Neural cell (in vitro differentiated cells): ENCODE measurements at places on chromosomes 3 and 15. TPM values are rescaled to one million over a fixed set of nuclear protein-coding genes. Genes with fewer than 3 reads are reported as not detected.

ADAMTS9 gene
- 0.32 and 1.2 TPM in 2 replicates for polyA plus RNA-seq

FETUB gene
- polyA plus RNA-seq: not detected in 2 replicates

NR1I2 gene
- polyA plus RNA-seq: 0.53 and 0.72 TPM in 2 replicates

VEPH1 gene
- polyA plus RNA-seq: 0.22 and 0.89 TPM in 2 replicates

LIPH gene
- 0.05 TPM in 1 of 2 replicates, not detected in the other for polyA plus RNA-seq

SLC30A4 gene
- polyA plus RNA-seq: 6.7 and 7.1 TPM in 2 replicates

GPR87 gene
- polyA plus RNA-seq: not detected in 2 replicates

C3orf49 gene
- polyA plus RNA-seq: not detected in 2 replicates

P2RY1 gene
- polyA plus RNA-seq: 1.7 and 3.0 TPM in 2 replicates

DUOXA2 gene
- polyA plus RNA-seq: not detected in 2 replicates

CHRNA3 gene
- polyA plus RNA-seq: 2.4 TPM in 2 replicates

CLCN2 gene
- polyA plus RNA-seq: 13.4 and 14.0 TPM in 2 replicates

TRANK1 gene
- polyA plus RNA-seq: 11.6 and 15.5 TPM in 2 replicates

DPPA2 gene
- not detected in 2 replicates for polyA plus RNA-seq

PRRT3 gene
- 2.9 and 4.3 TPM in 2 replicates for polyA plus RNA-seq

ULK4 gene
- 3.0 and 7.2 TPM in 2 replicates for polyA plus RNA-seq

SLC22A14 gene
- 0.16 and 0.25 TPM in 2 replicates for polyA plus RNA-seq

AGBL1 gene
- polyA plus RNA-seq: 0.12 TPM in 1 of 2 replicates, not detected in the other

MKRN2OS gene
- 0.36 TPM in 1 of 2 replicates, not detected in the other for polyA plus RNA-seq

ACKR4 gene
- not detected in 2 replicates for polyA plus RNA-seq

ROPN1 gene
- not detected in 2 replicates for polyA plus RNA-seq

SERINC4 gene
- polyA plus RNA-seq: 0.38 and 0.47 TPM in 2 replicates

PP2D1 gene
- not detected in 2 replicates for polyA plus RNA-seq

TMEM89 gene
- 0.52 TPM in 1 of 2 replicates, not detected in the other for polyA plus RNA-seq

RLBP1 gene
- polyA plus RNA-seq: 0.16 TPM in 1 of 2 replicates, not detected in the other

POC1A gene
- 0.96 and 1.3 TPM in 2 replicates for polyA plus RNA-seq

MUSTN1 gene
- polyA plus RNA-seq: not detected in 2 replicates

CBLB gene
- polyA plus RNA-seq: 32.6 and 36.4 TPM in 2 replicates

SENP8 gene
- polyA plus RNA-seq: 3.2 and 7.4 TPM in 2 replicates

GOLGA8O gene
- not detected in 2 replicates for polyA plus RNA-seq

CIP2A gene
- polyA plus RNA-seq: 29.3 and 32.0 TPM in 2 replicates

ALPK3 gene
- 0.24 TPM in 1 of 2 replicates, not detected in the other for polyA plus RNA-seq

WDR93 gene
- polyA plus RNA-seq: 0.41 TPM in 1 of 2 replicates, not detected in the other

FBXO40 gene
- not detected in 2 replicates for polyA plus RNA-seq

ZNF385D gene
- 3.4 and 3.6 TPM in 2 replicates for polyA plus RNA-seq

HES1 gene
- polyA plus RNA-seq: 0.25 TPM in 1 of 2 replicates, not detected in the other

BFSP2 gene
- polyA plus RNA-seq: not detected in 2 replicates

TM6SF1 gene
- polyA plus RNA-seq: 0.16 TPM in 1 of 2 replicates, not detected in the other
